Suppressor macrophage treated with lipopolysaccharide for 1 hour (primary cell): ENCODE measurements at places on chromosomes 2 and 18.

GRCh38 chr2:191659198-191659597 lies 18.7 kb upstream of the NABP1 start:
- DNase-seq, result no peak

DNA sequence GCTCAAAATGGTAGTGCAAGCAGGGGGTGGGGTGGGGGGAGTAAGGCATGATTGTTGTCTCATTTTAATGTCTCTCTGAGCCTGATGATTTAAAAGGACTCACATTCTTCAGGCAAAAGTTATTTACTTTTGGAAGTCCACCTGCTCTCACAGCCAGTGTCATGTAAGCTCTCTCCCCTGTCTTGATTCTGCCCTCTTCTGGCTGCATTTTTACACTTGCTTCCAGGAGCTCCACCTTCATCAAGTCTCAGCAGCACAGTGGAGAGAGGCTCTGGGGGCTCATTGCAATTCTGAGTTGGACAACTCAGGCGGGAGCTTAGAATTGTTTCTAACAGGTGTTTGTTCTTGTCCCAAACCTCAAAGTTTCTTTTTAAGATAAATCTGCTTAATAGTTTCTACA lies 39.2 kb downstream of the GNAL start:
- DNase-seq, result no peak

DNA sequence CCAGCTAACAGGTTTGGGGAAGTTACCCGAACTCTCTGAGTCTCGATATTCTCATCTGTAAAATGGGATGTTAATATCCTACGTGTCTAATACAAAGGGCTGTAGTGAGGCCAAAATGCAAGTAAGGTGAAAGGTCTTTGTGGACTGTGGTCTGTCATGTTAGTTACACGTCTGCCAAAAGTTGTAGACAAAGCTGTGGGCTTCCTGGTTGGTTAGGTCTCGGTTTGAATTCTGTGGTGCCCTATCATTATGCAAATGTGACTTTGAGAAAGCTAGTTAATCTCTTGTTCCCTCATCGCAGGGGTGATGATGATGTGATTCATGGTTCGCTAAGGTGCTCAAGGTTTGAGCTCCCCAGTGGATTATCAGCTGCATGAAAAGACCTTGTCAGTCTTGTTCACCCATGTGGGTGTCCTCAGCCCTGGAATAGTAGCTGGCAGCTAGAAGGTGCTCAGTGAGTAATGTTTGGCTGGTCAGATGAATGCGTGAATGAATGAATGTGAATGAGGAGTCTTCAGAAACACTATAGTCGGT lies 23.1 kb downstream of the TRIB2 start:
- DNase-seq, result no peak

DNA sequence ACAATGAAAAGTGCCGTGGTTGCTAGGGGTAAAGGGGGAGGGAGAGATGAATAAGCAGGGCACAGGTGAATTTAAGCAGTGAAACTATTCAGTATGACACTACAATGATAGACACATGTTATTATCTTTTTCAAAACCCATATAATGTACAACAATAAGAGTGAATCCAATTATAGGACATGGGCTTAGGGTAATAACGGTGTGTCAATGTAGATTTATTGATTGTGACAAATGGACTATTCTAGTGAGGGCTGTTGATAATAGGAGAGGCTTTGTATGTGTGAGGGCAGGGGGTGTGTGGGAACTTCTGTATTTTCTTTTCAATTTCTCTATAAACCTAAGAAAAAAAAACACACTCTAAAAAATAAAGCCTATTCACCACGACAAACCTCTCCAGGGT lies 223.8 kb downstream of the RIT2 start:
- DNase-seq, result no peak

- no peak for DNase-seq
These were observed 126.1 kb upstream of the CTAGE1 start for GRCh38 chr18:22543769-22544168.

- no peak for DNase-seq
These were observed 21.7 kb downstream of the LBH start for GRCh38 chr2:30252723-30253701.

GRCh38 chr2:152647552-152647951 lies 69.7 kb downstream of the PRPF40A start:
- DNase-seq, result no peak

DNA sequence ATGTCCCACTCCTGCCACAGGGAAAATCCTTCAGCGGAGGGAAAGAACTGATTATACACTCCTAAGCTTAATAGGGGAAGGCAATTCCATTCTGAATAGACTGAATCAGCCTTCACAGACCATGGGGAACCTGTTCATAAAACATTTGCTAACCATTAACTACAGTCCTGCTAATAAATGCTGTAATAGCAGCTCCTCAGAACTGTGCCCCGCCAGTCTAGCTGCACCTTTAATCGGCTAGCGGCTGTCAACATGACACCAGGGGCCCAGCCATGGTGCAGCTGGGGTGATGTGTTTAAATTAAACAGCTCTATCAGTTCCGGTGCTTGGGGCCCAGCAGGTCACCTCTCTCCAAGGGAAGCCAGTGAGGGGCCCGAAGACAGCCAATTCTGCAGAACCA lies 77.8 kb downstream of the GALNT14 start:
- DNase-seq, result no peak

DNA sequence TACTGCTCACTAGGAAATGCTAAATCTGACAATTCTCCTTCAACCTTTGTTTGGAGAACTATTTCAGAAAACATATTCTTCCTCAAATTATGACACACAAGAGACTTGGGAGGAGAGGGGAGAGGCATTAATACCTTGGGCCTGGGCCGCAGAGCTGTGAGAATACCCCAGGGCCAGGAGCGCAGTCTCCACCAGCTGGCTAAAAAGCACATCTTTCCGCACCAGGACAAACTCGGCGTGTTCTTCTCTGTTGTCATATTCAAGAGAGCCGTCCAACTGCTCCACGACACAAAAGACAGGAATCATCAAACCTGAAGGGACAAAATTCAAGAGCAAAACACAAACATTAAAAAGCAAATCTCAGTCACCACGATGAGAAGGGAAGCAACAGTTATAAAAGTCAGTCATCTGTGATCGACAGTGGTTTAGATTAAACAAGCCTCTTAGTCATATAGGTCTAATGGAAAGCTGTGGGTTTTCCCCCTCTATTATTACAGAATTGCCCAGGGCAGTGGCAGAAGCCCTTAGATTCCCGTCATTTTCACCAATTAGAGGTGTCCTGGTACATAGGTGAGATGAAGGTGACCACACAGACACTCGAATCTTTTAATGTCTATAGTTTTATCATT lies 24.4 kb downstream of the SATB2 start:
- DNase-seq, result no peak

- no peak for DNase-seq
These were observed 411.4 kb downstream of the TSN start for GRCh38 chr2:122166820-122167219.

GRCh38 chr2:219395609-219396008 lies 7.9 kb upstream of the DNPEP start:
- DNase-seq, result no peak

- no peak for DNase-seq
These were observed 65.7 kb downstream of the ACTR2 start for GRCh38 chr2:65293376-65293775.

DNA sequence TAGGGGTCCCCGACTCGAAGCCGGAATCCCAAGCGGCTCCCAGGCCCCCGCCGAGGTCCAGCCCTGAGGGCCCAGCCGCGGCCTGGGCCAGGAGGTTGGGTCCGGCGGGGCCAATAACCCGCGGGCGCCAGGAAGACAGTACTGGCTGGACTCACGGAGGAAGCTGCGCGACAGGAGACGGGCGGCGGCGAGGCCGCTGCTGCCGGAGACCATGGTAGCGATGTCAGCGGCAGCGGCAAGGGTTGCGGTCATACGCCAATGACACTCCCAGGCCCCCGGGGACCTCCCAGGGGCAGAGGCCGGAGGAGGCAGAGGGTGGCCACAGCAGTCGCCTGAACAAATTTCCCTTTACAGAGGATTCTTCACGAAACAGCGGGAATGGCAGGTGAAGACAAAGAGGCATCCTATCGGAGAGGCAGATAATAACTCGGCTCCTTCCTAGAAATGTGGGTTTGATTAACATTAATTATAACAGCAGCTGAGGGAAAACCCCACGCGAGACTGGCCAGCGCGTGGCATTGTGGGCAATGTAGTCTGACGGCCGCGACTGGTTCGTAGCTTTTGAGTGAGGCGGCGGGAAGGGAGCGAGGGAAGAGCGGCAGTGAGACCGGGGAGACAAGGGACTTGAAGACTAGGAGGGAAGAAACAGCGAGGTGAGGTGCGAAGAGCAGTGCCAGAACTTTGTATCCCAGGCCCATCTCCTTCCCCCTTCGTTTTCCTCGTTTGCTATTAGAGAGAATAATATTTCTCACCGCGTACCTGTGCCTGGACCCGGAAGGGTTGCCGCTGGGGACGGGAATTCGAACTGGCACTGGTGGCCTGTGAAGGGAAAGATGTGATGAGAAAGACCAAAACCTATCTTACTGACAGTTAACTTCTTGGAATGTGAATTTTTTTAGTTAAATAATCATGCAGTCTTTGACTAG lies at the start of gene SUCLG1:
TSS of gene SUCLG1 (minus strand) at position 263 of the 926 bp plus-strand sequence. CDS start at position 252, 11 bp downstream.
- DNase-seq, result peak; percentile 93

- no peak for DNase-seq
These were observed 79.1 kb downstream of the BCL2L11 start for GRCh38 chr2:111199840-111200239.

GRCh38 chr2:9770308-9771100 lies 72.8 kb upstream of the TAF1B start:
- DNase-seq, result peak; percentile 68

GRCh38 chr2:210971431-210971830 lies 415.0 kb downstream of the CPS1 start:
- no peak for DNase-seq

GRCh38 chr2:224135881-224136280 lies 96.8 kb upstream of the SERPINE2 start:
- DNase-seq, result no peak

DNA sequence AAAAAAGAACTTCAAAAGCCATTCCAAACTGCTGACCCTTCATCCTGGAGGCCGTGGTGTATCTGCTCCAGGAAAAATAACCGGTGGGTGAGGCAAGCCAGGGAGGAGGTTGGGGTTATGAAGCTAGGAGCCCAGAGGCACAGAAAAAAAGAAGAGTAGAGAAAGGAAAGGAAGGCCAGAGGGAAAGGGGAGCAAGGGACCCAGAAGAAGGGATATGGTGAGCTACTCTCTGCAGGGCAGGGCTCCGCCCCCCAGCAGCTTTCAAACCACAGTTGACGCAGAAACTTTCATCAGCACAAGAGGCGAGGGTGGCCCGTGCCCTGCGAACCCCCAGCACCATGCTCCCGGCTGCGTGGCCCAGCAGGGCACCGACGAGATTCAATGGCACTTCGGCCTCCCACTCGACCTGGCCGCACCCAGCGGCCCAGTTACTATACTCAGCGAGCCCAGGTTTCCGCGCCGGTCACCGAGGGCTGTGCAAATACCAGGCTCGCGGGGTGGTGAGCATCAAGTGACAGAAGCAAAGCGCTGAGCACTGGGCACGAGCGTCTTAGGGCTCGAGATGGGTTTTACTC lies 665 bp downstream of the MCM6 start:
- peak; percentile 57 for DNase-seq

DNA sequence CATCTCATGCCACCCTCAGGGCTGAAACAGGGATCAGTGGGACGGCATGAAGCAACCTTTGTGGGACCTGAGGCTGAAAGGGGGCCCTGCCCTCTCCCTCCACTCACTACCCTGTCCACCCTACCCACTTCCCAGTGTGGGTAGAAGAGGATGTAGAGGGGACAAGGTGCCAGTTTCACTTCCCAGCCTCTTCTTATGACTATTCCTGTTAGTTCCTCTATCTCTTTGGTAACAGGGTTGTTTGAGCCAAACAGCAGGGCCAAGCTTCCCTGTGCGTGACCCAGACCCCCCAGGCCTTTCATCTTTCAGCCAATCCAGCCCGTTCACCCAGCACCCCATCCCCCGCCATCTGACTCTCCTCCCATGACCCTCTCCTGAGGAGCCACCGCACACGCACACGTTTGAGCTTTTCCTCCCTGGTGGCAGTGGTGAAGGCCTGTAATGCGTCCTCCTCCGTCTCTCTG lies 82.3 kb downstream of the STPG4 start:
- DNase-seq, result peak; percentile 86

DNA sequence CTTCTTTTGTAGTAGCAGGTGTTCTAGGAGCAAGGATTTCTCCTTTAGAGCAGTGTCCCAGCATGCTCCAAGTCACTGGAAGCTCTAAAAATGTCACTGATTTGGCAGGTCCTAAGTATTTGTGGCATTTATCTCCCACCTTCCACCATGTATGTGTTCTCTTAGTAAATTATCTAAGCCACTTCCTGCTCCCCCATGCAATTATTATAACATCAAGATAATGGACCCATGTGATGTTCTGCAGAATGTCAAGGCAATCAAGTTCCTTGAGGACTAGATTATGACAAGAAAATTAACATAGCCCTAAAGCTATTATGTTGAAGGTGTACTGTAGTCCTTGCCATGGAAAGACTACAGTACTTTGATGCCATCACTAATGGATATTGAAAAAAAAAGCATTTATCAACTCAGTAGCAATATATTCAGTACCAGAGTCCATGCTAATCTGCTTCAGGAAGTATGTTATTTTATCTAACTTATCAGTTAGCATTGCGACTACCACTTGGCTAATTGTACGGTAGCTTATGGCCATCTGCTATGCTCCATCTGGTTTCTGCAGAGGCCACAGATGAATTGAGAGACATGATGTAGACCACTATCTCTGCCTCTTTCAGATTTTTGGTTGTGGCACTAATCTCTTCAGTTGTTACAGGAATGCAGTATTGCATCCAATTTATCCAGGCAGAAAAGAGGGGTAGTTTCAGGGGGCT lies 56.7 kb downstream of the GPR39 start:
- no peak for DNase-seq

- DNase-seq, result no peak
These were observed 64.7 kb downstream of the RAPH1 start for GRCh38 chr2:203470371-203470770.

DNA sequence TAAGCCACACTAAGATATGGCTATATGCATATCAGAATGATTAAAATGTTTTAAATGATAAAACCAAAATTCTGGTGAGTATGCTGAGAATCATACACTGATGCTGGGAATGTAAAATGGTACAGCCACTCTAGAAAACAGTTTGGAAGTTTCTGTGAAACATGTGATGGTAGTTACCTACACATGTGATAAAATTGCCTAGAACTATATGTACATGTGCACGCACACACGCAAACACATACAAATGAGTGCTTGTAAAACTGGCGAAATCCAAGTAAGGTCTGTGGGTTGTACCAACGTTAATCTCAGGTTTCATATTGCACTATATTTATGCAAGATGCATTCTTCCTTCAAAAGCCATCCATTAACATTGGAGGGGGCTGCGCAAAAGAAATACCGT lies 195.0 kb upstream of the RAB6C start:
- DNase-seq, result no peak

- DNase-seq, result no peak
These were observed 316.7 kb downstream of the LRP1B start for GRCh38 chr2:141814150-141814549.

- peak; percentile 53 for DNase-seq
These were observed 99.7 kb upstream of the CAVIN2 start for GRCh38 chr2:191946471-191947182.
